ENCODE measurements at places on chromosomes 5 and 9.
A peak's percentile ranks its signal among the peaks of the same experiment; 100 is the strongest.

GRCh38 chr5:157387683-157388093 lies 72.3 kb upstream of the NIPAL4 start:
- no peak for DNase-seq

- DNase-seq = no peak
These were observed 6.0 kb downstream of the LARP1 start for GRCh38 chr5:154761046-154761736.

- DNase-seq = no peak
These were observed 217.5 kb upstream of the SH3GL2 start for GRCh38 chr9:17361378-17361777.

DNA sequence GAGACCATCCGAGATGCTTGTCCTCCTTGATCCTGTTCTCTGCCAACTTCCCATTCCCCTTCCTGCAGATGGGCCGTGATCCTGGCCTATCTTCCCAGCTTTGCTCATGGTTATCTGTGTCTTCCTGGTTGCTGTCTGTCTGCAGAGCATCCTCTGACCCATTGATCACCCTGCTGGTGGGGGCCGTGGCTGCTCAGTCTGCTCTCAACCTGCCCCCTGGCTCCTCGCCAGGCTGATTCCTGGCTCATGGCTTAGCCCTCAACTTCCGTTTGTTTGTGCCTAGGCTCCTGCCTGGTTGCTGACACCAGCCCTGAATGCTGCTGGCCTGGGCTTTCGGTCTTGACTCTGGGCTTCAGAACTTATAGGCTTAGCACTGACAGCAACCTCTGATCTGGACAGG lies 67.1 kb upstream of the SMIM15 start:
- DNase-seq = no peak

GRCh38 chr5:113181409-113181808 lies 204.8 kb downstream of the DCP2 start:
- no peak for DNase-seq

DNA sequence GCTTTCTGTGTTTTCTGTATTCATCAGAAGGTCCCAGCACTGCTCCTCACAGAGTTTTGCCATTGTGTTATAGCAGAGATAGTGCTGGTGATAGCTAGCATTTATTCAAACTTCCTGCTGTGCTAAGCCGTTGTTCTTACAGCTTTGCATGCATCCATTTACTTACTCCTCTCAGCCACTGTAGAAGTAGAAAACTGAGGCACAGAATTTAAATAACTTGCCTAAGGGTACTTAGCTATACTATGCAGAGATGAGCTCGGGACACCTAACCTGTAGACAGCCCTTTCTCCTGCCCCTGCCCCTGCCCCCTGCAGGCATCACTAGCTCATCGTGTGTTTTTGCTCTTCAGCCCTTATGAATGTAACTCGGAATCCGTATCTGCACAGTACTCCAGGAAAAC lies 227.6 kb downstream of the SAXO1 start:
- DNase-seq = no peak

GRCh38 chr5:144060598-144060997 lies 109.9 kb downstream of the YIPF5 start:
- no peak for DNase-seq

DNA sequence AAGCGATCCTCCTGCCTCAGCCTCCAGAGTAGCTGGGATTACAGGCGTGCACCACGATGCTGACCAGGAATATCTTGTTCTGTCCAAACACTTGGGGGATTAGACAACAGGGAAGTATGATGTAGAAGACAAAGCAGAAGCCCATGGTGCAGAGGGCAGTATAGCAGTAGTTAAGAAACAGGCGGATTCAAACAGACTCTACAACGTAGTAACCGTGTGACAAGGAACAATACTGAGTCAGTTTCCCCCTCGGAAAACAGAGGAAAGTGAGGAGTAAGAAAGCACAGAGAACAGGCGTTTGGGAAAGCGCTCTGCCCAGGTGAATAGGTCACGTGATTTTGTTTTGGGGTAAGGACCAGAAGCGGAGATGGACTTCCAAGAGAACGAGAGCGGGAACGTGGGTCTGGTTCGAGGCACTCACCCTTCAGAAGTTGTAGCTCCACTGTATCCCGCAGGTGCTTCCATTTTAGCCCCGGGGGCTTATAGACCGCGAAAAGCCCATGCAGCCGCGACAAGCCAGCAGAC lies 306 bp downstream of the TRUB2 start:
- no peak for DNase-seq

DNA sequence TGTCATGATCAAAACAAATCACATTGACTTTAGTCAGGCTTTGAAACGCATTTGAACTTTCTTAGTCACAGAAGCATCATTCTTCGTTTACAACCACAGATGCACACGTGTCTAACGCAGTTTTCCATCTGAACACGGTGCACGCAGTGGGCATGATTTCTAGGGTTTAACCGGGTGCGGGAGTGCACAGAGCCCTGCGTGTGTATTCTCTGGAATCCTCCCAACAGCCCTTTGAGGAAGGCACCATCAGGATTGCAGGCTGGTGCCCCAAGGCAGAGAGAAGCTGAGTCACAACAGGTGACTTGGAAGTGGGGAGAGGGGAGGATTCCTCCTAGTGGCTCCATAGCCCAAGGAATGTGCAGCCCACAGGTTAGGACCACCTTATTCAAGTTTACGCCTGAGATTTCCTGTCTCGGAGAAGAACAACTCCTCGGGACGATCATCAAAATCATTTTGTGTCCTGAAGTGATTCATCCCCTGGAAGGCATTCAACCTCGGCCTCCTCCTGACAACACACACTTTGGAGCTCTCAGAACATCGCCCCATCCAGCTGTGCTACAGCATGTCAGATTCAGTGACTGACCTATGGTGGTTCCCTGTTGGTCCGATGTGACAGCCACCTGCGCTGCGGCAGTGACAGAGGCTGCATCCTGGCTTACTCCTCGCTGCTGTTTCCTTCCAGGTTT lies 13.1 kb downstream of the ROPN1L start:
- DNase-seq = no peak

DNA sequence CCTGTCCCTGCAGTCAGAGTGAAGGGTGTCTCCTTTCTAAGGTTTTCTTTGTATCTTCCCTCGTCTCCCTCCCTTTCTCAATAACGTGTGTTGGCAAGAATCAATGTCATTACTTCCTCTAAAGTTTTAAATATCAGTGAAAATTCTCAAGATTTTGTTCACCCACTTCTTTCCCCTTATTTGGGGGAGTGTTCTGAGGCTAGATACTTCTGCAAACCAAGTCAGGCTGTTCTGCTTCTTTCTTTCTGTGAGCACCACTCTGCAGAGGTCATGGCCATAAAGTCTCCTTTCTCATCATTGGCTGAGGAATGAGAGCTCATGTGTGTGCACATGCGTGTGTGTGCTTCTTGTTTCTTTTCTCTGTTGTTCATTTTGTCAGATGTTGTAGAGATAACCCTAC lies 26.6 kb upstream of the SPATA31C2 start:
- DNase-seq = no peak

DNA sequence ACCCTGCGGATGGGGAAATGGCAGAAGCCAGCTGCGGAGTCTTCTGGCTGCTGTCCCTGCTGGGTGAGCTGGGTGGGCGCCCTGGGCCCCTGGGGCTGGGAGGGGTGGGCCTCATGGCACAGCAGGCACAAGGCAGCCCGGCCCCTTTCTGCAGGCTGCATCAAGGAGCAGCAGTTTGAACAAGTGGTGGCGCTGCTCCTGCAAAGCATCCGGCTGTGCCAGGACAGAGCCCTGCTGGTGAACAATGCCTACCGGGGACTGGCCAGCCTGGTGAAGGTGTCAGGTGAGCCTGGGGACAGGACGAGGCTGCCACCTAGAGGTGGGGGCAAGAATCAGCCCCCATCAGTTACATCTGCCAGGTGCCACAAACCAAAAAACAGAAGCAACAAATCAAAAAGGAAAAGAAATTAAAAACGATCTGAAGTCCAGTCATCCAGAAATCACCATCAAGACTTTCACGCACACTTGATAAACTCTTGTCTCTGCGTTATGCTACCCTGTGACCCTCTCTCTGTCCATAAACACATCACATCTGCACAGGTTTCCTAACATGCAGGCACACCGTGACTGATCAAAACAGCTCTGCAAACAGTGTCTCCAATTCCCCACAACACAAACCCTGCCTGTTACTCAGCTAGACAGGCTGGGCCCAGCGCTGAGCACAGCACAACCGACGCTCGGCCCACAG lies 13.9 kb downstream of the REXO4 start:
- DNase-seq = peak; percentile 86

DNA sequence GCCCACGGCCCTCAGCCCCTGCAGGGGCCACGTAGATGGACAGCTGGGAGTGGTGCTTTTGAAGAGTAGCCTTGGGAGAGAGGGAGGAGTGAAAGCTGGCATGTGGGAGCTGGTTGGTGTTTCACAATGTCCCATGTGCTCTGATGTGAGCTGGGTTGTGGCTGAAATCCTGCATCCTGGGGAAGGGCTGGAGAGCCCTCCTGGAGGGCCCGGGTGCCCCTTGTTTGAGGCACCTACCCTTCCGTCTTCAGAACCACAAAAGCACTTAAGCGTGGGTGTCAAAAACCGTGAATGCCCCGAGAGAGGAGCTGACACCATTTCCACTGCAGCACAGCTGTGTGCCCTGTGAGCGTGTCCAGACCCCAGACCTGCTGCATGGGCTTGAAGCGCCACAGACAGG lies 199.1 kb upstream of the ZNF618 start:
- no peak for DNase-seq

DNA sequence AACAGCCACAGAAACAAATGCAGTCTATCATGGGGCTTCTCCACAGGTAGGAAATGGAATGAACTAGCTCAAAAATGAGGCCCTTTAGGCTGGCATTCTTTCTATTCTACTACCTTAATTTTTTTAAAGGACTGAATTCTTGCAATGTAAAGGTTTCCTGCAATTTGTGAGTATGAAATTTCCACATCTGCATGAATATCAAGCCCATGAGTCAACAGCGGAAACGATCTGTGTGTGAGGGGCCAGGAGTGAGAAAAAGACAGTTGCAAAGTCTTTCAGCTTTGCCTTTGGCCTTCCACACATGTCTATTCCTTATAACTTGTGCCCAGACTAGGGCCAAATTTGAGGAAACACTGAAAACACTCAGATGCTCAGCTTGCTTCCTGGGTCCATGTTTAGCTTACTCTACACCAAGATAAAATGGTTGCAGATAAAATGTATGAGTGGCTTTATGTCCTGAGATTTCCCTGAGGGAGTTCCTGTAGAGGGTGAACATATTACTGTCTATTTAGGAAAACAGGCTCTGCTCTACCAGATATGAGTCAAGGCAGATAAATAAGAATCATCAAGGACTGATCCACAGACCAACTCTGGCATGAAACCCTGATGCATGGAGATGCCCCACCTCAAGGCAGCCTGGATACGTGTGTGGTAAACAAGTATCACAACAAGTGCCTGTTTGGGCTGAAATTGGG lies 46.5 kb downstream of the RETREG1 start:
- DNase-seq = no peak

- no peak for DNase-seq
These were observed 221.9 kb downstream of the GABRG2 start for GRCh38 chr5:162289489-162289888.

DNA sequence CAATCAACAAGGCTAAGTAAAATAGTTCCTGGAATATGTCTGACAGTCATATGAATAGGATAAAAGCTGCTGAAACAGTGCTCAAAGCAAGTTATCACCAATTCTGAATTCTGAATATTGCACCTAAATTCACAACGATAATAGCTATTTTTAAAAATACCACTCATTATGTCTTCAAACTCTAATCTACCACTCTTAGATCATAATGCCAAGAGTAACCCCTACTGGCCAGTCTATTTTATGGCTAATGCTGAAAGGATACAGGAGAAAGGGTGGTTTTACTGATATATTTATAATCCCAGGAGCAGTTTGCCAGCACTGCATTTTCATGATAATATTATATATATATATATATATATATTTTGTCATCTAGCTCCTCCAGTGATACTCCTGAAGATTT lies 232.8 kb downstream of the PDE4D start:
- no peak for DNase-seq

DNA sequence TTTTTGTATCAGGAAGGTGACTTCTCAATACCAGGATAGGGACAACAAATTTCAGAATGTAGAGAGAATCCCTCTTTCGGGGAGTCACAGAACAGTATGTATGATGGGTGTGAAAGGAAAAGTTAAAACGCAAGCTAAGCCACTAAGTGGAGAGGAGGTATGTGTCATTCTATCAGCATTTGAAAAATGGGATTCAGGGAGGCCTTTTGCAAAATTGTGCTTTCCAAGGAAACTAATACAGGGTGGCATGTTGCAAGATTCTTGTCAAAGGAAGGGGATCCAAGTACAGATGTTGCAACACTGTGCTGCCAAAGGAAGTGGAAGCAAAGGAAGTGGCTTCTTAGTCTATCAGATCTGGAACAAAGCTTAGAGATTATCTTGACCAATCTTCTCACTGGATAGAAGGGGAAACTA lies 12.6 kb upstream of the TNIP1 start:
- DNase-seq = no peak

DNA sequence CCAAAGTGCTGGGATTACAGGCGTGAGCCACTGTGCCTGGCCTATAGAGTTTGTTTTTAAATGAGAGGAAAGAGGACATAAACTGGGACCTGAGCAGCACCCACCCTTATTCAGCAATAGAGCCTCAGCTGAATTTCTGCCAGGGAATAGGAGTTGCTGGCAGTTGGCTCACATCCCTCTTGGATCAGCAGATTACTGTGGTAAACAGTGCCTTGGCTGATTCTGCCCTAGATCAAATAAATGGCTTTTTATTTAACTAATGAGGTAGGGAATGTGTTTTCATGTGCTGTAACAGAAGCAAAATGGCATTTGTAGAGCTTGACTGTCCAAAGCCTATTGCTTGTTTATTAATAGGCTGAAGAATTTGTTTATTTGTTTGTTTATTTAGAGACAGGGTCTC lies 2.1 kb downstream of the ARHGEF37 start:
- no peak for DNase-seq

GRCh38 chr9:115671236-115671962 lies 482.2 kb upstream of the PAPPA start:
- no peak for DNase-seq

- no peak for DNase-seq
These were observed 99.8 kb downstream of the TAF11L14 start for GRCh38 chr5:17734011-17734410.

GRCh38 chr9:107008011-107008410 lies 145.0 kb downstream of the ZNF462 start:
- no peak for DNase-seq

DNA sequence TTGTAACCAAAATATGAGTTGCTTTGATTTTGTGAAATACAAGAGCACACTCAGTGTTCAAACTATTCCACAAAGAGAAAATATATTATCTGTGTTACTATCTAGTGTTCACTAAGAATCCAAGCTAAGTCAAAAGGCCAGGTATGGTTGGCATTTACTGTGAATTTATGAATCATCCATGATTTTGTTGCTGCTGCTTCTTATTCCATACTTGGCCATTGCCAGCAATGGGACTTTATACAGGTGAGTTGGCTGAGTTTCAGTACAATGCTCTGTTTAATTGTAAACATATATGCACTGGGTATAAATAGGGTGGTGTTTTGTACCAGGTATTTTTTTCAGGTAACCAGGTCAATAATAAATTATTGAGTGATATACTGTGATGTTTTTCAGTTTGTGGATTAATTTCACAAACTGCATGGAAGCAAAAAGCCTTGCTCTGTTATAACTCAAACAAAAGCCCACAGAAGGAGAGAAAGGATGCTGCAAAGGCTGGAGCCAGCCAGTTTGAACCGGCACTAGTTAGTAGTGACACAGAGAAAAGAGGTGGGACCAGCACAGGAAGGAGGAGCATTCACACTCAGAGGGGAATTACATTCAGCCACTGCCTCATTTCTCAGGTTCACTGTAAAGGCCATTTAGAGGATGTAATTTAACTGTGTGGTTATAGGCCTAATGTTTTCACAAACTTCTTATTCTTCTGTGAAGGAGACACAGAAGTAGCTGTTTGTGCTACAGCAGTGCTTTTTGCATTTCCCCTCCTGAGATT lies 381.8 kb downstream of the ADGRV1 start:
- DNase-seq = no peak

GRCh38 chr5:175116466-175117048 lies 327.4 kb downstream of the DRD1 start:
- DNase-seq = no peak
